ENCODE measurements at places on chromosomes 5 and 9.

DNA sequence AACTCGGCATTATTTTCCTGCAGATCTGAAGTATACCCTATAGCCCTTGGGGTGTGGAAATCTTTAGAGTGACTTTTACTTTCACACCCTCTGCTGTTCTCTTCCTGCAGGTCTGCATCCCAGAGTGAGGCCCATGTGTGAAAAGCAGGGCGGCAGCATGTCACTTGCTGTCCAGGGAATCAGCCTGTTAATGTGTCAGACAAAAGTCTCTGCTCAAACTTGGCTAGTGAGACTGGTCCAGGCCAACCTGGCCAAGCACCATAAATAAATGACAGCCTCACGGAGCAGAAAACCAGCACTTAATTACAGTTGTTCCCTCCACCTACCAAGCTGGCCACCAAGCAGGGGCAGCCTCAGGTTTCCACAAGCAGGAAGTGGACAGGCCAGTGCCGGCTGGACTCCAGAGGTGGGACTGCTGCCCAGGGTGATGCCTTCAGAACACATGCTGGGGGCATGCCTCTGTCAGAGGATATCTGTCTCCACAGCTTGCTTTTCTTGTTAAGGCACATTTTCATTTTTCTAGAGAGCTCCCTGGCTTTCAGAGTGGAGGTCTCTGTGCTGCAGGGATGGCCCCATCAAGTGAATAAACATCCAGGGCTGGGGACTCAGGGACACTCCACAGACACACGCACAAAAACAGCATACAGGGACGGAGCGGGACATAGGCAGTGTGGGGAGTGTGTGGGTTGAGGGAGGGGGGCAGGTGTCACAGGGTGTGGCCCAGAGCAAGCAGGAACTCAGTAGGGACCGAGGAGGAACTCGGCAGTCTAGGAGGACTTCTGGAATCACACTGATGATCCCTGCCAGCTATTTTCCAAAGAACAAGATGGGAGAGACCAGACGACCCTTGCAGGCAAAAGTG lies 243.8 kb upstream of the IRX1 start:
- no peak for DNase-seq

DNA sequence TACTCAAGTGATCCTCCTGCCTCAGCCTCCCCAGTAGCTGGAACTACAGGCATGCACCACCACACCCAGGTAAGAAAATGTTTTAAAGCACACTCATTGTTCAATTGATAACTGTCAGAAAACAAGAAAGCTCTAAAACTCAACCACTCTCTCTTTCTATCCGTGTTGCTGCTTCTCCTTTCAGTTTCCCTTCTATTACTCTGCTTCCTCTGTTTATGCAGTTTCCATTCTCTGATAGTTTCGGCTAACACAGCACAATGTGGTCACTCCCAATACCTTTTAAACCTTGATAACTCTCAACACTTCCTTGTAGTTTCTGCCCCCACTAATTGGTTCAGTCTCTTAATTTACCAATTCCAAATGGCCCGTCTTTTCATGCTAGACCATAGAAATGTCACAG lies 59.2 kb upstream of the NR4A3 start:
- DNase-seq, result no peak

DNA sequence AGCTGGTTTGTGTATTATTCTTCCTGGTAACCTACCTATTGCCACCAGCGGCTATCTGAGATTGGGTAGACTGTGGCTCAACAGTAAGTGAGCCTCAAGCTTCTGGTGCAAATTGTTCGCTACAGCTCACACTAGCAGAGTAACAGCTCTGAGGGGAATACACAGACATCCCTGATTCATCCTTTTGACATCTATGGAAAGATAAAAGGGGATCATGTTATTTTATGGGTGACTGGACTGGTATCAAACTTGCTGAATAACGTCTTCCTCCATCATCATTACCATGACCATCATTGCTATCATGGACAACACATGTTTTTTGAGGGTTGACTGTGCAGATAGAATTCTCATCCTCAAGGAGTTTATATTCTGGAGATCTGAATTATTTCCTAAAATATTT lies 129.6 kb downstream of the PIK3R1 start:
- DNase-seq, result no peak

GRCh38 chr9:6965566-6965965 lies 207.8 kb downstream of the KDM4C start:
- DNase-seq, result peak; percentile 5

DNA sequence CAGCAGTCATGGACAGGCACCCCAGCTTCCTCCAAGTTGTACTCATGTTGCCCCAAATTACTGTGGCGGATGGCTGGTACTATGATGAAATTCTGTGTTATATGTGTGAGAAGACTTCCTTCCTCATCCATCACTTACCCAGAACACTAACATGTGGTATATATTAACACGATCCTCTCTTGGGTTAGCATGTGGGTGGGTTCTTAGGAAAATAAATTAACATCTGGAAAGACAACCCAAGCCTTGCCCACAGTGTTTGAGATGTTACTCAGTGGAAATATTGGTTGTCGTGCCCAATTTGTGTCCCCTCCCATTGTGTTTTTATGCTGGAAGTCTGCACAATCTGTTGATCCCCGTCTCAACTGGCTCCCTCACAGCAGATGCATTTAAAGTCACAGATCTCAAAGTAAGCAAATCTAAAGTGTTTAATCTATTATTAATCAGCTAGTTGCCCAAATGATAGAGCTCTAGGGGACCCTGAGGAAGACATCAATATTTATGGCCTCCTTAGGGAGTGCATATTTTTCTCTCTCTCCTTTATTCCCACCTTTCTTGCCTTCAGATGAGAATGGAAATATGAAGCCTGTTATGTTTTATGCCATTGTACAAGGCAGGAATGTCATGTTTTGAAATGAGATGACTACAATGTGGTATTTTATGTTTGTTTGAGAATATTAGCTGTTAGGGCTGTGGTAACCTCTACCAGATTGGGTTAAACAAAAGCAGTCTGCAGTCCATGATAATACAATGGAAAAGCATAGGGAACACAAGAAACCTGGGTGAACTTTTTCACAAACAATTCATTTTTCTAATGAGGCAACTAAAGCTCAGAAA lies 93.9 kb downstream of the GRIA1 start:
- DNase-seq, result no peak

- DNase-seq, result peak; percentile 57
These were observed 63.4 kb downstream of the RAPGEF1 start for GRCh38 chr9:131676431-131676972.

DNA sequence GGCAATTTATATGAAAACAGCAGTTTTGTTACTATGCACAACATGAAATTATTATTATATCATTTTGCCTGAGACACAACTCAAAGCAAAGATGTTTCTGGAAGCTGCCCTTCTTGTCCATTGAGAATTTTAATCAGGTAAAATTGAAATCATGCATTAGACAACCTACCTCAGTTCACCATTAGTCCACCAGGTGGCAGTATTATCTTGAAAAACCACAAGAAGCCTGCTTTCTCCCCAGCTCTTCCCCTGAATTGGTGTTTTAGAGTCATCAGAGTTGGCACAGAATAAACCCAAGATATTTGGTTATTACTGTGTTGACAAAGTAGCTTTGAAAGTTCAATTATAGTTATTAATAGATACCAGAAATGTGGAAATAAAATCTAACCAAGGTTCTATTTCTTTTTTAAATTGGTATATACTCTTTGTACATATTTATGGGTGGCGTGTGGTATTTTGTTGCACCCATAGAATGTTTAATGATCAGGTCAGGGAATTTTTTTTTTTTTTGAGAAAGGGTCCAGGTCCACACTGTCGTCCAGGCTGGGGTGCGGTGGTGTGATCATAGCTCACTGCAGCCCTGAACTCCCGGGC lies 25.7 kb downstream of the UTP15 start:
- peak; percentile 85 for DNase-seq

- no peak for DNase-seq
These were observed 122.9 kb upstream of the PTGER4 start for GRCh38 chr5:40556811-40557210.

DNA sequence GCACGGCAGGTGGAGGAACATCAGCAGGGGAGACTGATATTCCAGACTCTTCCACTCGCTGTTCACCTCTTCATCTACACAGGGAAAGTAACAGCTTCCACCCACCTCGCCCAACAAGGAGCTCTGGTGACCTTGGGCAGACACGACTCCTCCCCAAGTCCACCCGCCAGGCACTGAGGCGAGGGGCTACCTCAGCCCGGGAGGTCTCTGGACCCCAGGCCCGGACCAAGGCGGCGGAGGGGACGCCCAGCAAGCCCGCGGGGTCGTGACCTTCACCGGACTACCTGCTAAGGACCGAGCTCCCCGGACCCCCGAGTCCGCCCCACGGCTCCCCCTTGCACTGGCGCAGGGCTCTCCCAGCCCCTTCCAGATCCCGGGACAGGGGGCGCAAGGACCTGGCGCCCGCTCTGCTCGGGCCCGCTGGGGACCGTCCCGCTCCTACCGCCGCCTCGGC lies 70.2 kb upstream of the LPCAT1 start:
- peak; percentile 29 for DNase-seq

DNA sequence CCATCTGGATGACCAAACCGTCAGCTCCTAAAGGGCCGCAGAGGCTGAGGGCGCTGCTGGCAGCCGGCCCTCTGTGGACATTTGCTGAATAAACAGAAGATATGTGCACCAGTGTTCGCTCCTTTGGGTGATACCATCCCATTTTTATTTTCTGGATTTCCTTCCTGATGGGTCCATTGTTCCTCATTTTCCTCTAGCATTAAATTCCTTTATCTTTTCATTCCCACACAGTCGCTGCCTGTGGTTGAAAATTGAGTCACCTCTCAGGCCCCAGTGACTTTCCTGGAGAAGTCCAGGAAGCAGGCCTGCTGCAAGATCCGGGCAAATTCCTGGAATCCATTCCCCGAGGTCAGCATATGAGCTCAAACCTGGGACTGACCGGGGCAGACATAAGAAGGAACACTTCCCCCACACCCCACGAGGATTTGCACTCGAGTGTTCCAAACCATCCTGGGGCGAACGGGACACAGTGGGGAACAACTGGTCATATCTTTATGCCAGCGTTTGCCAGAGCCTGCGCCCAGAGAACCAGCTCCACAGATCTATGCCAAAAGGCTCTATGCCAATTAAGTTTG lies 86.7 kb upstream of the PCA3 start:
- no peak for DNase-seq

DNA sequence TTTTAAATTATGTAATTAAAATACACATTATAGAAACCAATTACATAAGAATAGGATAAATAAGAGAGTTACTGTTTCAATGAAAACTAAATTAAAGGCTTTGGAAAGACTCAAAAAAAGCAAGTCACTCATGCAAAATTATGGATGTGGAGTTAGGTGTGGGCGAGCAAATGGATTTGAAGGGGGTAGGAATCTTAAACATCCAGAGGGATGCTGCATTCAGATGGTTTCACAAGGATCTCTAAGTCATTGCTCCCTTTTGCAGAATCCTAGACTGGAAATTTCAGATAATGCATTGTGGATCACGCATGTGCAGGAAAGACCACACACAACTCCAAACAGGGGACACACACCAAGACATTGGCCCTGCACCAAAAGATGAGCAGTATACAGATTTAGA lies 57.5 kb downstream of the DRD1 start:
- no peak for DNase-seq

GRCh38 chr5:68627001-68627400 lies 411.4 kb downstream of the PIK3R1 start:
- no peak for DNase-seq

DNA sequence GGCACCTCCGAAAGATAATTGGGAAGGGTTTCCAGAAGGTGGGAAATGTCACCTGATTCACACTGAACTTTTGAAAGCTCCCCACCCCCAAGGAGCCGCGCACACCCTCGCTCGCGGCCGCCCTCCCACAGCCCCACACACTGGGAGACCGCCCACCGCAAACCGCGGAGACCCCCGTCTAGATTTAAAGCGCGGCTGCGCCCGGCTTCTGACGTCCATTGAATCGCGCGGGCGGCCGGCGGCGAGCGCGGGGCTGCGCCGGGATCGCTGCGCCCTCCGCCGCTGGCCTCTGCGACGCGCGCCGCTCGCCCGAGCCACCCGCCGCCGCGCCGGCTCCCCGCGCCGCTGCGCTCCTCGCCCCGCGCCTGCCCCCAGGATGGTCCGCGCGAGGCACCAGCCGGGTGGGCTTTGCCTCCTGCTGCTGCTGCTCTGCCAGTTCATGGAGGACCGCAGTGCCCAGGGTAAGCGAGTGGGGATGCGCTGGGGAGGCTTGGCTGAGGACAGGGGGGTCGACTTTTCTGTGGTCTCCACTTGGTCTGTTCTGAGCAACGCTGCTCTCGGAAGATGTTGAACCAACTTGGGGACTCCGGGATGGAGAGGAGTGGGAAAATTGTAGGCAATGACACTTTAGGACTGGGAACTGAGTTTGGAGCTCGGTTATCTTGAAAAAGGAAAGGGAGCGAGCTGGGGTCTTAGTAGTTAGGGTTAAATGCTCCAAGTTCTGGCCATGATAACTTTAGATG lies at the start of gene FST:
TSS of gene FST (plus strand) at position 214 of the 743 bp plus-strand sequence. CDS start at position 377, 163 bp downstream.
- no peak for DNase-seq

DNA sequence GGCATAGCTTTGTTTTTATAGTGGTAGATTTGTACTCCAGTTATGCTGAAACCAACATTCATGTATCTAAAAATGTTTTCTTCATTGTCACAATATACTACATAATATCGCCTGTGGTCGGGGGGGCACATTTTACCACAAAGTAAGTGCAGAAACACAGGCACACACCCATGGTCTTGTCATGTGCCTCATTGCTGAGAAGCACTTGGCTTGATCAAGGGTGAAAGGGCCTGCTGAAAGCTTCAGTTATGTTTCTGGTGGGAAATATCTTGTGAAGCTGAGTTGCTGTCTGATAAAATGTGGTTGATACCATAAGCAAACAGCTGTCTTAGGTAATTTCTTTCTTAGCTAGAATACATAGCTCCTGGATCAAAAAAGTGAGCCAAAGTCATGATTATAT lies 393.1 kb downstream of the MAN2A1 start:
- DNase-seq, result no peak

- no peak for DNase-seq
These were observed 41.9 kb downstream of the INSYN2B start for GRCh38 chr5:169938439-169938838.

DNA sequence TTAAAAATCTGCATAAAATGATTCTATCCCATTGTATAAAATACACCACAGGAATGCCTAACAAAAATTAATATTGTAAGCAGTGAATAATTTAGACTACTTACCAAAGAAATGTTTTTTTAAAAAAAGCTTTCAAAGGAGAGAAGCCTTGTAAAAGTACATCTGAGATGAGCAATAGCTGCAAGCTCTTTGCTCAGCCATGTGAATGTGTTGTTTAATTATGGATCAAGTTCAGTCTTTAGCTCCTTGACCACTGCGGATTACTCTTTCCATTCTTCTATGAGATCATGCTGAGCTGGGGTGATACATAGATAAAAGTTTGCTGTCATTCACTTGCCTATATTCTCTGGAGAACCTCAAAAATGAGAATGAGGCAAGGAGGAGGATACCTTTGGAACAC lies 782.4 kb upstream of the ZNF608 start:
- DNase-seq, result no peak

- no peak for DNase-seq
These were observed at the start of gene NKD2 for GRCh38 chr5:1008451-1009358. Gene NKD2, plus strand, starts transcription at chr5:1008802. Its CDS starts 256 bp downstream, at chr5:1009058.

DNA sequence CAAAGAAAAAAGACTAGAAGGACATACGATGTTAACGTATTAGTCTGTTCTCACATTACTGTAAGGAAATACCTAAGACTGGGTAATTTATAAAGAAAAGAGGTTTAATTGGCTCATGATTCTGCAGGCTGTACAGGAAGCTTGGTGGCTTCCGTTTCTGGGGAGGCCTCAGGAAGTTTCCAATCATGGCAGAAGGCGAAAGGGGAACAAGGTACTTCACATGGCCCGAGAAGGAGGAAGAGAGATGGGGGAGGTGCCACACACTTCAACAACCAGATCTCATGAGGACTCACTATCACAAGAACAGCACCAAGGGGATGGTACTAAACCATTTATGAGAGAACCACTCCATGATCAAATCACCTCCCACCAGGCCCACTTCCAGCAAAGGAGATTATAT lies 110.1 kb downstream of the CARTPT start:
- DNase-seq, result no peak

All from SK-N-DZ (cell line).